ENCODE measurements at places on chromosomes 4 and X. TPM values are rescaled to one million over a fixed set of nuclear protein-coding genes. Genes with fewer than 3 reads are reported as not detected.

GRCh38 chr4:169225058-169225751, 45.6 kb downstream of the SH3RF1 start:
- DNase-seq, result no peak

GRCh38 chr4:100985576-100985975, 361.8 kb downstream of the PPP3CA start:
- no peak for DNase-seq

GRCh38 chrX:112760697-112761096, 79.9 kb downstream of the AMOT start:
- no peak for DNase-seq

DNA sequence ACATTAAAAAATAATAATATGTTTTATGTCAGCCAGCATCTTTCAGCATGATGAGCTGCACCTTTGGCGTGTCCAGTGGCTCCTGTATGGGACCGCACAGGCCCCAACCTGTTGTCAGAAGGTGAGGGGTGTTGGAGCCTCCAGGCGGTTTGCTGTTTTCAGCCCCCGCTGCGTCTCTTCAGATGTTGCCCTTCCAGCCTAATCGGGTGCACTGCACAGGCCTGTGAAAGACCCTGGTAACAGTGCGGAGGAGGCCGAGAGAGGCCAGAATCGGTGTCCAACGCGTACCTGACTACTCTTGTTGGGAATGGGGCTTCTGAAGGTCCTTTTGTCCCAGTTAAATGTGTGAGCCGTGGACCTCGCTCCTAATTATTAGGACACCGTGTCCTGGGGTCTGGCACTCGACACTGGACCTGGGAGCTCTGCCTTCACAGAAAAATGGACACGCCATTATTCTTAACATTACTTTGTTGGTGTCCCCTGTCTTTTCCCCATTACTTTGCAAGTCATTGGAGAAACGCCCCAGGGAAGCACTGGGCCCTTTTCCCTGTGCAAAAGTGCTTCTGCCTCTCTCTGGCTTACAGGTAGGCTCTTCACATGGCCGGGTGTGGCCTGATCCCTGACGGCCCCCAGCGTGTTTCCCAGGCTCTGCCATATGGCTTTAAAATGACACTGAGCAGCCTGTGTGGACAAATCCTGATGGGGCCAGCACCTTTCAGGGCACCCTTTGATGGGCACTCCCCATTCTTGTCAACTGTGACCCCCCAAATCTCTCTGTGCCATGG, 51.2 kb downstream of the TBC1D14 start:
- no peak for DNase-seq

- no peak for DNase-seq
These were observed 684.6 kb downstream of the ARAP2 start for GRCh38 chr4:35559559-35560365.

DNA sequence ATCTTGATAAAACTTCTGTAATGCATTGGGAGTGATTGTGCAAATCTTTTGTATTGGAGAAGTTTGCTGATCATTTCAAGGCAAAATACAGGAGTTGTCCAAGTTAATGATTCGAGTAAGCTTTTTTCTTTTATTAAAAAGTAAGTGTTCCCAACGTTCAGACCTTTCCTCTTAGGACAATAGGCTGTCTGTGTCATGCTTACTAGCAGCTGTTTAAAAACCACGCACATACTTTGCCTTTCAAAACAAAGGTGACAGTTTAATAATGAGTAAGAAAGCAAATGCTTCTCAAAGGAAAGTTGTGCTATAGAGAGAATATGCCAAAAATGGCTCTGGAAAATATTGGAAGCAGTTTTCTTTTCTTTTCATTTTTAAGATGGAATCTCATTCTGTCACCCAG, 11.2 kb downstream of the TRAPPC11 start:
- DNase-seq, result no peak

DNA sequence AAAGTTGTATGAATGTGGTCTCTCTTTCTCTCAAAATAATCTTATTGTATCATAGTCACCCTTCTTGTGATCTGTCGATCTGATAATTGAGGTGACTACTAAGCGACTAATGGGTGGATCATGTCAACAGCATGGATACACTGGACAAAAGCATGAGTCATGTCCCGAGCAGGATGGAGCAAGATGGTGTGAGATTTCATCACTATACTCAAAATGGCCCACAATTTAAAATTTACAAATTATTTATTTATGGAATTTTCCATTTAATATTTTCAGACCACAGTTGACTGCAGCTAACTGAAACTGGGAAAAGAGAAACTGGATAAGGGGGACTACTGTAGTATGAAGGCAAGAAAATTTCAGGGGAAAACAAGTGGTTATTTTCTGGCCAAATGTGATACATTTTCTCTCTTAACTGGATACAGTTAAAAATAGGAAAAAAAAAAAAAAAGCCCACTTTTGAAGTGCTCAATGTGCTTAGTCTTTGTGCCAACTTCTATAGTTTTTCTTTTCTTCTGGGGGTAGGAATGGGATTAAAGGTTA, 25.3 kb downstream of the FAM241A start:
- DNase-seq, result no peak

DNA sequence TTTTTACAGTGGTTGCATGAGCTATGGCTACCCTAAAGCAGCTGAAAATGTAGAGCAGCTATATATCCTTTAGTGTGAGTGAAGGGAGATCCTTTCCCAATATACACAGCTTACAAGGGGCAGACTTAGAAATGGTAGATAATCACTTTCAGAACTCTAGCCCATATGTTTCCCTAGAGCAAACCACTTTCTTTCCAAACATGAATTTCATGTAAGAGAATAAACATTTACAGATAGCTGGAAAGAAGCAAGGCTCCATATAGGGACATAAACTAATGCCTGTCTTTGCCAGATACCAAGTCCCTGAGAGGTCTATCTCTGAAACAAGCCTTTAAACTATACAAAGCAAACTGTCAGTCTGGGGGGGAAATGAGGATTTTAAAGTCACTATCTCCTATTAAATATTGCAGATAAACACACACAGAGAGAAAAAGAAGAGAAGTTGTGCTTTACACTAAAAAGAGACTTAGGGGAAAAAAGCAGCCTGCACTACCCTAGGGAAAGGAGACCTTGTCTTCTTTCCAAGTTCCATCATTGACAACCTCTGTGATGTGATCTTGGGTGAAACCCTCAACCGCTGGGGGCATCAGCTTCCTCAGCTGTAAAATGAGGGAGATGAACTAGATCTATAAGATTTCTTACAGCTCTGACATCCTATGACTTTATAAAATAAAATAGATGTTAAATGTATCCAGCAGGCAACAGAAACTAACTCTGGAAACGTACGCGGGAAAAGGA, 73.6 kb downstream of the TMEM156 start:
- no peak for DNase-seq

DNA sequence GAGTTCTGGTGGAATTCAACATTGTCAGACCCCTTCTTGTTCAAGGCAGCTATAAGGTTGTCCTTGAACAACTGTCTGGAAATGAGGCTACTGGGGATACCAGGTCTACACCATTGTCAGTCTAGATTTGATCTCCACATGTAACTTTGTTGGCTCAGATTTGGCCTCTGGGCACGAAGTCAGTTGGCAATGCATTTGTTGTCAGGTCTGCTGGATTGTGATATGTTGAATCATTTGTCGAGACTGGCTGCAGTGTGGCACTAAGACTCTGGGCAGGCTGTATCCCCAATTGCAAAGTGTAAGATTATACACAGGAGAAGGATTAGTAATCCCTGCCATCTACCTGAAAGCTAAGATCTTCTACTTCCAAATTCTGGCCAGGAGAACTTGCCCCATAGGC, 26.5 kb downstream of the ZNF81 start:
- no peak for DNase-seq

- no peak for DNase-seq
These were observed 219.2 kb downstream of the ARAP2 start for GRCh38 chr4:36024901-36025660.

The PKD2 gene
- total RNA-seq, result 25.1 TPM

The NUDT6 gene
- 9.4 TPM for total RNA-seq

The CDS1 gene
- total RNA-seq, result not detected

The VGLL1 gene
- total RNA-seq, result not detected

The SLC26A1 gene
- 0.22 TPM for total RNA-seq

The CPZ gene
- total RNA-seq, result 0.30 TPM

The WDR17 gene
- total RNA-seq, result 0.83 TPM

The ERVMER34-1 gene
- total RNA-seq, result 3.4 TPM
